Ureter (tissue), 1 donor: ENCODE measurements at places on chromosomes 11 and 22.

DNA sequence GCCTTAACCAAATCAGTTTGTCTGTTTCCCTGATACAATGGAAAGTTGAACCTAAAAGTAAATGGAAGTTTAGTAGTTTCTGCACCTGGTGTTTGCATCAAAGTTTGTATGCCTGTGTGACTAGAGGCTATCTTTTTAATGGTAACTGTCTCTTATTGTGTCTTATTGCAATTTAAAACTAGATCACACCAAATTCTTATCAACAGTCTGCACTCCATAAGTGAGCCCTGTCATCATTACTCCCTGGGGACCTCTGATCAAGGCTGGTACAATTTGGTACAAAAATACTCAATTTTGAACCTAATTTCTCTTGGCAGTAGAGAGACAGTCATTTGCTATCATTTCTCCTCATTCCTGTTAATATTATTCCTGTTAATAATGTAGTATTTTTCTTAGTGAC lies 38.1 kb downstream of the ARHGAP1 start:
- no peak for DNase-seq

DNA sequence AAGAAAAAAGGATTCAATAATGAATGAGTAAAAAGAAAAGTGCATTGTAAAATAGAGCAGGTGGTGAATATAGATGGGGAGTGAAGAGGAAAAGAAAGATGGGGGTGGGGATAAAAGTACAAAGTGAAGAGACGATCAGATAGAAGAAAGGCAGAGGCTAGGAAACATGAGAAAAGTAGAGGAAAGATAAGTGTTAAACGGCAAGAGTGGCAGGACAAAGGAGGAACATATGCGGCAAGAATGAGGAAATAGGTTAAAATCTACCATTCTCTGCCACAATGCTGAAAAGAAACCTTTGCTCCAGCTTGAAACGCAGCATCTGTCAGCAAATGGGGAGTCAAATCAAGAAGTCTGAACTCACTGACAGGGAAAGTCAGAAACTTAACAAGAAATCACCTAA lies 6.8 kb downstream of the FUT4 start:
- DNase-seq: no peak

DNA sequence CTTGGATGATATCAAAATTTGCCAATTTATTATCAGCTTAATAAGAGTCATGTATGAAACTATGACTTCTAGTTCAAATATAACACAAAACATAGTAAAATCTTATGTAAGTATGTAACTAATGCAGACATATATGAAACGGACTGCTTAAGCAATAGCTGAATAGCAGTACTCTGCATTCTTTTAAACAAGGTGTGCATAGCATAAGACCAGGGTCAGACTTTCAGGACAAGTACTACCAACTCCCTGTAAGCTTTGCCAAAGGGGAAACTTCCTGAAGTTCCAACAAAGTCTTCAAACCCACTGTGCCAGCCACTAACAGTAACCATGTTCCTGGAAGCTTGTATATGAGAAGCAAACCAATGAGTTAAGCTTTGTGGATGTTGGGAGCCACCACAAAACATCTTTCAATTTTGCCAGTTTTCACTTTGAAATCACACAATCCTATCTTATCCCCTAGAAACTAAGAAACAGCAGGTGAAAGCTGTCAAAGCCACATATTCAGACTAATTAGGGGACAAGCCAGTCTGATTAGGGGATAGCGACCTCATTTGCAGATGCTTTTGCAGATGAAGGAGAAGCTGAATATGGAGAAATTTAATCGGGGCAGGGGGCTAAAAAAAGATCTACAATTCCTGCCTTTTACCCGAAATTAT lies 13.3 kb downstream of the RBFOX2 start:
- DNase-seq: no peak

GRCh38 chr11:26490546-26490945 lies 81.5 kb downstream of the MUC15 start:
- no peak for DNase-seq

GRCh38 chr11:35611741-35612140 lies 6.5 kb upstream of the FJX1 start:
- no peak for DNase-seq

DNA sequence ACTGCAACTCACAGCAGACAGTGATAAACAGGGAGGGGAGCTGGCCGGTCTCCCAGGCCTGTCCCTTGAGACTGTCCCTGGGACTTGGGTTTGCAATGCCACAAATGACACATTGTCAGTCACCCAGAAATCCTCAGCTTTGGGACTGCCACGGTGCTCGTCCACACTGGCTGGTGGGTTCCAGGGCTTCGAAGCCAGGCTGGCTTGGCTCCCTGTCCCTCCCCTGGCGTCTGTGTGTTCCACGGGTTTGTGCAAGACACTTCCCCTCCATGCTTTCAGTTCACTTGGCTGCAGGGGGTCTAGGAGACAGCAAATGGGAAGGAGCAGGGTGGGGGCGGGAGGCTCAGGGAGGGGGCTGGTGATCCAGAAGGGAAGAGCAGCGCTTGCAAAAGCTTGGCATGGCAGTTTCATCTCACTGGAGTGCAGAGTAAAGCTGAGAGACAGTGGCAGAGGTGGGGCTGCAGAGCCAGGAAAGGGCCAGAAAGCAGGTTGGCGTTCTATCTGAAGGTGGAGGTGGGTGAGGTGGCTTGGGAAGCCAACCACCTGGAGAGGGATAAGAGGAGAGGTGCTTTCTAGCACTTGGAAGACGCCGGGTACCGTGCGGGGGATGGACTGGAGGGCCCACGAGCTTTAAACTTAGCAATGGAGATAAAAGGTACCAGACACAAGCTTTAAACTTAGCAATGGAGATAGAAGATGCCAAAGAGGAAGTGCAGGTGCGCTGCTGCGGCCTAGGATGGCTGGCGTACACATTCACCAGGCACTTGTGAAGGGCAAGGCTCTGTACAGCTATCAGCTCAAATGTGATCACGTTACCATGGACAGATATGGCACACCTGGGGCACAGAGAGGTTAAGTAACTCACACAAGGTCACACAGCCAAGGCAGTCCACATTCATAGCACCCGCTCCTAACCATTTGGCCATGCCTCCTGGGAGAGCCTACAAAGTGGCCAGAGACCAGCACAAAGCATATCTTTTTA lies 86.4 kb upstream of the SHISAL1 start:
- no peak for DNase-seq

- DNase-seq: peak; percentile 52
Observed at GRCh38 chr11:123235117-123235655, 40.1 kb upstream of the CLMP start.

DNA sequence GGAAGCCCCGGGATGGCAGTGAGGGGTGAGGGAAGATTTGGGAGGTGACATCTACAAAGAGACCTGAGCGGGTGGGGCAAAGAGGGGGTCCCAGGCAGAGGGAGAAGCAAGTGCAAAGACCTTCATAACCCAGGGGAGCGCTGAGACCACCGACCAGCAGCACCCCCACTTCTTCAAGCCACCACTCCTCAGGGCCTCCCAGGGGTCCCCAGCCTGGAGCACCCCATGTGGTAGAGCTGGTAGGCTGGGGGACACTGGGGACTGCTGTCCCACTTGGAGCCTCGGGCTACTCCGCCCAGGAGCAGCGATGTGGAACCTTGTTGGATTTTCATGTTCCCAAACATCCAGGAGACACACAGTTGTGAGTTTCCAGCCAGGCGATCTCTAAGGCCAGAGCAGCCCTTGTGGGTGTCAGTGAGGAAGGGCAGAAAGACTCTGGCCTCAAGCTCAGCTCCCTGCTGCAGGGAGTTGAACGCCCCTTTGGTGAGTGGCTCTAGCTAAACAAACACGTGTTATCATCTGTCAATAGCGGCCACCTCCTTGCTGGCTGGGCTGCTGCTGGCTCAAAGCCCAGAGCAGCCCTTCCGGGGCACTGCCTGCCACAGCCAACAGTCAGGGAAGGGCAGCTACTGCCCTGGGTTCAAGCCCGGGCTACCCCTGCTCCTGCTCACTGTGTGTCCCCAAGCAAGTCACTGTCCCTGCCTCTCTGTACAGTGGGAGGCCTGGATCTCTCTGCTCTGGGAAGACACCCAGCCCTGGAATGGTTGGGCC lies 25.7 kb upstream of the CHKA start:
- peak; percentile 77 for DNase-seq

DNA sequence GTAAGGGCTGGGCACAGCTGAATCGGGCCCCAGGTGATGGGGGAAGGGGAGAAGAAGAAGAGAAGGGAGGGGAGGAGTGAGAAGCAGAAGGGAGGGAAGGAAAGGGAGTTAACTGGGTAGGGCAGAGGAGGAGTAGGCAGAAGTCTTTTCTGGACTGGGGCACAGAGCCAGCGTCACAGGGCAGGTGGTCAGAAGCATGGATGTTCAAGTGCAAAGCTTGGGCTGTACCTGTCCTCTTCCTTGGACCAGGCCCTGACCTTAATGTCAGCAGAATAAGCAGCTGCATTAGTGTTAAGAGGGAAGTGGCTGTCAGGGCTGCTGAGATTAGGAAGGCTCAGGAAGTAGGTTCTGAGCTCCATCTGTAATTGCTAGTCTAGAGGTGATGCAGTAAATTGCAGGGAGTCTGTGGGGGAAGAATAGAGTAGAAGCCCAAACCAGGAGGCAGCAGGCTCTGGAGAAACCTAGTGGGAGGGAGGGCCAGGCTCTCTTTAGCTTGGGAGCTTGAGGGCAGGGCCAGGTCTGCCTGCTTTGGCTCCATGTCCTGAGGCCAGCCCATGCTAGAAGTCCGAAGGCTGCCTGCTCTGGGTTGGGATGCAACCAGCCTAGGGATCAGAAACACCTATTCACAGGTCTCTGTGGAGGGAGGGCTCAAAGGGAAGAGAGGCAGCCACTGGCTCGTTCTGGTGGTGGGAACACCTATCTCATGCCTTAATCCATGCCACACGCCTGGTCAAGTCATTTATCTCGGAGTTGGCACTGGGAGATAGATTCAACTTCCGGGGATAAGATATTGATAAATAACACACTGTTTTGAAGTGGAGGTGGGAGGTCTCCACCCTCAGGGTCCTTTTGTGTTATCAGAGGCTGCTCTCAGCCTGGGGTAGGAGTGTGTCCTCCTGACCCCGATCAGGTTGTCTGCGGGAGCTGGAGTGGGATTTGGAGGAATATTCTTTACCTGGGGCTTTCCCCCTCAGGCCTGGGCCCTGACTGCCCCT lies 1.7 kb upstream of the UCP3 start:
- no peak for DNase-seq

DNA sequence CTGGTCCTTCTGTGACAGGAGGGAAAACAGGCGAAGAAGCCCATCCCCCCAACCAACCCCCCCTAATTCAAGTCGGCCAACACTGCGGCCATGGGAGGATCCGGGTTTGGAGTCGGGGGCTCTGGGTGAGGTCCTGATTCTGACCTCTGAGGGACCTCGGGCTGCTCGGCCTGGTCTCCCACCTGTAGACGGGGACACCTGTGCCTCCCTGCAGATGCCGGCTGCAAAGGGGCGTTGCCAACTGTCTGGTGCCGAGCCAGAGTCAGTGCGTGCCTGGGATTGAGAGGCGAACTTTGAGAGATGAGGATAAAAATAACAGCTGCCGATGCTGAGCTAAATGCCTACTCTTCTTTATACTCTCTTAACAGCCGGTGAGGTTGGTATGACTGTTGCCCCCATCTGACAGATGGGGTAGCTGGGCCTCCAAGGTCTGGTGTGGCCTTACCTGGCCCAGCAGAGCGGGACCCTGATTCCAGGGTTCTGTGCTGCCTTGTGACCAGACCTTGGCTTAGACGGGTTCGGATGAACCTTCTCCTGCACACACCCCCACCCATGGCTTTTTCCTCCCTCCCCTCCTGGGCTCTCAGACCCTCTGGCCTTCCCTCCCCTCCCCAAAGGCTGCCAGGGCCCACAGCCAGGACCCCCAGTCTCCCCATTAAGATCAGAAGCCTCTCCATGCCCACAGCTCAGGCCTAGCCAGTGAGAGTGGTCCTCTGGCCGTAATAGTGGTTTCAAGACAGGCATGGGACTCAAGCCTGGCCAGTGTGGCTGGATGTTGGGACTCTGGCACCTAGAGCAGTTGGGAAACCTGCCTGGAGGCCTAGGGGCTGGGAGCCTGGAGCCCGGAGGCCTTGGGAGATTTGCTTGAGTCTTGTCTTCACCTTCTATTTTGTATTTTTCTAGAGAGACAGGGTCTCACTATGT lies 41.7 kb downstream of the KCNJ4 start:
- DNase-seq: peak; percentile 38

GRCh38 chr22:39610766-39611165 lies 40.2 kb downstream of the CACNA1I start:
- DNase-seq: no peak

- DNase-seq: no peak
Observed at GRCh38 chr11:93474123-93474522, 69.1 kb downstream of the SMCO4 start.

- no peak for DNase-seq
Observed at GRCh38 chr11:46055371-46055770, 65.9 kb downstream of the PHF21A start.

- no peak for DNase-seq
Observed at GRCh38 chr11:117891362-117891761, 14.9 kb upstream of the FXYD6 start.

GRCh38 chr11:119795690-119796089 lies 66.7 kb upstream of the NECTIN1 start:
- DNase-seq: no peak

- peak; percentile 73 for DNase-seq
Observed at GRCh38 chr22:39343259-39344045, 6.3 kb upstream of the SYNGR1 start.

DNA sequence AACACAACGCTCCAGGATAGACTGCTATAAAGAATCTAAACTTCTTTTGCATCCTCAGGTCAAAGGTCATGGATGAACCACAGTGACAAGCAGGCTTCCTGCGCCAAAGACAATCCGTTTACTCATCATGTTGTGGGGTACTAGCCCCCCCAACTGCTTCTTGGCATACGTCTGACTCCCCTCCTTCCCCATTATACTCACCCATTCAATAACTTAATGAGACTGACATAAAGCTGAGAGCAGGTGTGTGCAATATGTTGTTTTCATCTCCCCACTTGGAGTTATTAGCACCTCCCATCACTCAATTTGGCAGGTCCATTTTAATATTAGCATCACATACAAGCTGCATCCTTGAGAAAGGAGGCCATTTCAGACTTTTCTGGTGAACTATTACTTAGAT lies 157.1 kb downstream of the CADM1 start:
- DNase-seq: no peak

- no peak for DNase-seq
Observed at GRCh38 chr22:48431536-48432315, 1395.9 kb downstream of the BRD1 start.

GRCh38 chr11:31714840-31715239 lies 96.3 kb downstream of the PAX6 start:
- DNase-seq: no peak

DNA sequence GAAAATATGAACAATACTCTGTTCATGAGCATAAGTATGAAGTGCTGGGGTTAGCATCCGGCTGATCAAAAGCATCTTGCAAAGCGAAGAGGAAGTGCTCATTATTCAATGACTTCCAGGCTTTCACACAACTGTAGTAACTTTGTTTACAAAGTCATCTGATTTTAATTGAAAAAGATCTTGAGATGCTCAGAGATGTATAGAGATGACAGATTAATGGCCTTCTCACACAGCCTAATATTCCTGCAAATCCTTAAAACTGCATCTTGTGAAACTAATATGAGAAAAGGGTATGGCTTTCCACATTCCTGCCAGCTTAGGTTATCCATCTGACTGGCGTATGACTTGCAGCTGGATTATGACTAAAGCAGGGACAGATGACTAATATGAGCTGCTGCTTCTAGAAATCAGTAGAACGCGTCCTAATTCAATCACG lies 125.4 kb downstream of the CASP12 start:
- no peak for DNase-seq
